SJSA1 (cell line): ENCODE measurements at places on chromosomes 6 and 20. TPM values are rescaled to one million over a fixed set of nuclear protein-coding genes. Genes with fewer than 3 reads are reported as not detected.

The C20orf144 gene
- total RNA-seq: 0.18 TPM in 1 of 2 replicates, not detected in the other

The GJA1 gene
- total RNA-seq: 103 and 164 TPM in 2 replicates

The SEMG1 gene
- not detected in 2 replicates for total RNA-seq

DNA sequence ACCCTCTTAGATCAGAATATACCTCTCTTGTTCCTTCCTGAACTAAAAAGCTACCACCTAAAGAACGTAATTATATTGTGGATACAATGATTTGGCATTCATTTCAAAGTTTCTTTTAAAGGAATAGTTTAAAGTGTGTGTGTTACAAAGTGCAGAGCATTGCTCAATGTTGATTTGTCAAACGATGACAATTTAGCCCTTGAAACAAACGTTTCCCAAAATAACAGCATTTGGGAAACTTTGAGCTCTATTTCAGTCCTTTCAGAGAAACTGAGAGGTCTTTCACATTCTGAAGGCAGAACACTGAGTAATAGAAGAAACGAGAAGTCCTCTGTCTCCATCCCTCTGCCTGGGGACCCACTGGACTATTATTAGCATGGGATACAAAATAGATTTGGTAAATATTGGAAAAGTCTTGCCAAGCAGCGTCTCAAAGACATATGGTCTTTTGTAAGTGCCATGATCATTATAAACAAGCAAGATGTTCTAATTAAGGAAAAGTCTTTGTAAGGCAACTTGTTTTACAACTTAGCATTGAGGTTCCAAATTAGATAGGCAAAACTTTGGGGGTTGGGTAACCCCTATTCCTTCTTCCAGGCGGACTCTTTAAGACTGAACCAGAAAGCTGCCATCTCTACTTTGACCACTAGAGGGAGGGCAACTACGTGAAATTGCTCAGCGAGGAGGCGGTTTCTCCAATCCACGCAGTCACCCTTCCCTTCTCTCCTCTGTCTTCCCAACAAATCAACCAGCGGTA, 208.8 kb downstream of the RNF144B start:
- peak; percentile 60 for DNase-seq

DNA sequence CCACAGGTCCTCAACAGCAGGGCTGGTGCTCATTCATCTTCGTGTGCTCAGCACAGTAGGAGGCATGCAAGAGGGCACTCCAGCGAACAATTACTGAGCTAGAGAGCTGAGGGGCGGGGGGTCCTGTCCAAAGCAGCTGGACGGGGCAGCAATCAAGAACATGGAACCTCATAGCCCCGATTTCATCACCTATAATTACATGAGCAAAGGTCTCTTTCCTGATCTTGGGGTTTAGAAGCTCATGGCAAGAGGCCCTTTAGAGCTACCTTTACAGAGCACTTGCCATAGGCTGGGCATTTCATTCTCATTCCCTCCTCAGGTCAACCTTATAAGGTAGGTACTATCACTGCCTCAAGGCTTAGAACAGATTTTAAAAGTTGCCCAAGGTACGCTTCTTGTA, 10.4 kb downstream of the MOCS1 start:
- no peak for DNase-seq
